Non-pigmented ciliary epithelial cell (primary cell): ENCODE measurements at places on chromosomes 13 and 19.

DNA sequence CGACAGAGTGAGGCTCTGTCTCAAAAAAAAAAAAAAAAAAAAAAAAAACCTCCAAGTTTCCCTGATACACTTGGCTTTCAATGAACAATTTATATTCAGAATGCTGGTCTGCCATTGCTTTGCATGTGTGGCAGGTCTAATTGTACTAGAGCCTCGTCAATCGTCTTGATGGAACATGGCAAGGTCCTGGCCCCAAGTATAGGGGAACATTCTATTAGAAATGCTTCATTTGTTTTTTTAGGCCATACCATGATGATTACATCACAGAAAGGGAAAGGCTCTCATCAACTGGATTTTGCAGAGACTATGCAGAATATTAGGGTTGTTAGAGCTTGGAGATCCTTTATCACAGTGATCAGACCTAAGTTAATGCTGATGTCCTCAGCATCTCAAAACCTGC, 28.0 kb downstream of the SPRY2 start:
- DNase-seq, result no peak

GRCh38 chr19:15218501-15218900, 13.7 kb downstream of the EPHX3 start:
- no peak for DNase-seq

- DNase-seq, result no peak
Measured at GRCh38 chr19:38386971-38387549, 774 bp downstream of the GGN start.

- DNase-seq, result no peak
Measured at GRCh38 chr13:30720172-30720869, 15.0 kb upstream of the ALOX5AP start.

- DNase-seq, result no peak
Measured at GRCh38 chr13:102761071-102761470, 12.5 kb downstream of the TEX30 start.

DNA sequence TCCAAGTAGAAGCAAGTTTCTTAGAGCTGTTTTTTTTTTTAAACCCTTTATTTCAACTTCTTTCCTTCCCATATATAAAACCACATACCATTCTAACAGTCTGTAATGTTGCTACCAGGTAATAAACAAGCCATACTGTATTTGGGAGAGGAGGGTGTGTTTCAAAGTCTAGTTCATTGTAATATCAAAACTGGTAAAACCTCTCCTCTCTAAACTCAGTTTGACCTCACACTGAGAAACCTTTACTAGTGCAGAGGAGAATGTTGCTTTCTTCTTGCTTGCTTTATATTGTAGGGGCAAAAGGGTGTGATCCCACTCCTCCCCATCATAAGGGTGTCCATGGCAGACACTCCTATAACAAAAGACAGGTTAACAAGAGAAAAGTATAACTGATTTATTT, 155.1 kb downstream of the GGACT start:
- no peak for DNase-seq

GRCh38 chr13:73231471-73231870, 172.7 kb downstream of the KLF5 start:
- no peak for DNase-seq

DNA sequence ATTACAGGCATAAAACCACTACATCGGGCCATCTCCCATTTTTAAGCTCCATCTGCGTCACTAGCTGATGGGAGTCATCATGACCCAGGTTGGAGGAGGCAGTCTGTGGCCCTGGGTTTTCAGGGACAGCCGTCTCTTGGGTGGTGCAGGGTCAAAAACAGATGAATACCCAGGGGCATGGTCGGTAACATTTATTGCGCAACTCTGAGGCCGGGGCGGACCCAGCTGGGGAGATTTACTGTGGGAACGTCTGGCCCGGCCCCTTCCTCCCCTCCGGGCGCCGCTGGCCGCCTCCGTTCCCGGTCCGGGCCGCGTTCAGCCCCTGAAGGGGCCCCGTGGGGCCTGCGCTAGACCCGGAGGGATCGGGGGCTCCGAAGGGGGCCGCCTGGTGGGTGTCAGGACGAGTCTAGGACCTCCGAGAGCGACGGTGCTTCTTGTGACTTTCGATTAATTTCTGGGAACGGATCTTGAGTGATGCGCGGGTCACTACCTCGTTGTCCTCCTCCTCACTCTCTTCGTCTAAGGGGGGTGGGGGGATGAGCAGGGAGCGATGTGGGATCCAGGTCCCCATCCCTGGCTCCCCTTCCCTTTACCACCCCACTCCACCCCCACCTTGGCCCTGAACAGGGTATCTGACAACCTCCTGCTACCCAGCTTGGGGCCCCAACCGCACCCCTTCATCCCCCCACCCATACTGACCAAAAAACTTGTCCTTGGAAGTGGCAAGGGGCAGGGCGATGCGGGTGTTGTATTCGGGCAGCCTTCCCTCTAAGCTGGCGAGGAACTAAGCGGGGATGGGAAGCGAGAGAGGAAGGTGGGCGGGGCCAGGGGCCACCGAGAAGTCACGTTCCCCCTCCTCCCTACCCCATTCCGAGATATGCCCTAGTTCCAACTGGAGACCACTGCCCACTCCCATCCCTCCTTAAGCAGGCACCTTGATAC, 1.6 kb upstream of the RGL3 start:
- DNase-seq, result no peak

DNA sequence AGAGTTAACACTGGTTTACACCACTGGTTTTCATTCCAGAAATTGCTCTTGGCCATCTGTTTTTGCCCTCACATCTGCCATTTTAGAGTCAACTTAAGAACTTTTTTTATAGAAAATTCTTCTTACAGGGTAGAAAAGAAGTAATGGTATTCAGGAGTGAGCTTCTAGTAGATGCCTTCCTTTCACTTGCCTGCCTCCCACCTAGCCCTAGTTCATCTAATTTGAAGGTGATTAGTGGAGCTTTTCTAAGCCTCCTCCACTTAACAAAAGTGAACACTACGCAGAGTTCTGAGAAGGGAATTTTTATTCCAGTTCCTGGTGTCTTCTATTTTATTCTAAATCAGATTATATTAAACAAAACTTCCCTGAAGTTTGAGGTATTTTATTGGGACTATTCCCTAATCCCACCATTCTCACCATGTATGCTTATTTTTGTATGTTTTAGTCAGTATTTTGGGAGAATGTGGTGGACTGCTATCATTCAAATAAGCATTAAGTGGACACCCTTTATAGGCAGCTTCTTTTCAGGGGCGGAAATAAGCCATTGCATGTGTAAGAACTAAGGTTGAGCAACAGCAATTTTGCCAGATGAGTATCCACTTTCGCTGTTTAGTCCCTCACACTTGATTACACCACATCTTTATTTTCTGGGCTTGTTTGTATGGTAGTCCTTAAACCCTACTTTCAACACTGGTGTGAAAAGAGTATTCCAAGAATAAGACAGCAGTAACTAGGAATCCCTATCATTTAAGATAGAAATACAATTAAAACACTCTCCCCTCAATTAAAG, 156.9 kb downstream of the ENOX1 start:
- no peak for DNase-seq

- DNase-seq, result no peak
Measured at GRCh38 chr19:8518536-8518935, 4.6 kb upstream of the ZNF414 start.

DNA sequence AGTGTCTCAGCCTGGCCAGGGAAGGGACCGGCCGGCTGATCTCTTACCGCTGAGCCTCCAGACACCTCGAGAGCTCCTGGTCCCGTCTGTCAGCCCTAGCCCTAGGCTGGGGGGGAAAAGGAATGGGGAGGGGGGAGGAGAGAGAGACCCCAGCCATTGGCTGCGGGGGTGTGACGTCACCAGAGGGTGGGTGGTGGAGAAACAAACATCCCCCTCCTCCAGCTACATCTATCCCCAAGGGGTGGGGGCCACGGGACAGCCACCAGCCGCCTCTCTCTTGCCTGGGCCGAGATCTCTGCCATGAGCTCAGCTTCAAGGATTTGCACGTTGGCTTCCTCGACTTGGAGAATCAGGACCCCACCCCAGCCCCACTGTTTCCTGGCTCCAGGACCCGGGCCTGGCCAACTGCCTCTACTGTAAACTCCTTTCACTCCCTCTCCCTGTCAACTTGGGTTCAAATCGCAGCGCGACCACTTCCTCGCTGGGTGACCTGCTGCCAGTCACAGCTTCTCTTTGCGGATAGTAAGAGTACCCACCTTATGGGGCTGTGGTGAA, at the start of gene PRX:
Gene PRX, minus strand, starts transcription at position 88 of the 555 bp plus-strand sequence. CDS start 5,446 bp downstream, outside the sequence.
- DNase-seq, result no peak

DNA sequence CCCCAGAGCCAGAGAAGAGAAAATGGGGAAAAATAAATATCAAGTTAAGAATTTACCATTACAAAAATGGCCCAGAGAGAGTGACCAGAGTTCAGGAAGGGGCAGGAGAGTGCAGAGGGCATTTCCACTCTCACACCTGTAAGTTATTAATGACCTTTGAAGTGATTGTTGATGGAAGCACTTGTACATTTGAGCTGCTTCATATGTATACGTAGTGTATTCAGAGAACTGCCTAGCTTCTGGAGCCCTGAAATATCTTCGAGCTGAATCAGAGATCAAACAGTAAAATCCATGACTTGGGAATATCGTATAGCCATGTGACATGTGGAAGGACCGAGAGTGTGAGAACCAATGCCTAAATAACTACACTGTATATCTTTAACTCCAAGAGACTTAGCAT, 49.2 kb upstream of the PCCA start:
- DNase-seq, result peak; percentile 6

DNA sequence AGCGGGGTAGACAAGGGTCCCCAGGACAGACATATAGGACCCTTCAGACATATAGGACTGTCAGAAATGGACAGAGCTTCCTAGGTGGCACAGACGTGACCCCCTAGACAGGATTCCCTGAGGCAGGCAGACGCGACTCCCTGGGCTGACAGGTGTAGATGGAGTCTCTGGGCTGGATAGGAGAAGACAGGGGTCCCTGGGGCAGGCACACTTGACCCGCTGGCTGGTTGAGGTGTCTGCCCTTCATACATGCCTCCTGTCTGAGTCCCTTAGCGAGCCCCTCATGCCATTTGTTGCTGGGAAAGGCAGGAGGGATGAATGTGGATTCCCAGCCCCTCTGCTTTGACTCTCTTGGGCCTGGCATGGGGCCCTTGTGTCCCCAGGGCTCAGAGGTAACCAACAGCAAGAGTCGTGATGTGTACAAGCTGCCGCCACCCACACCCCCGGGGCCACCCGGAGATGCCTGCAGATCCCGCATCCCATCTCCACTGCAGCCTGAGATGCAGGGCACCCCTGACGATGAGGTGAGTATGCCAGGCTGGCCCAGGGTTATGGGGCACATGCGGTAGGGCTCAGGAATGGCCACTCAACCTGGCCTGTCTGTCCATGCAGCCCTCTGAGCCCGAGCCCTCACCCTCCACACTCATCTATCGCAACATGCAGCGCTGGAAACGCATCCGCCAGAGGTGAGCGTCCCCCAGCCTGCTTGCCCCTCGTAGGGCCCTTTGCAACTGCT, 3.0 kb downstream of the HSPB6 start:
- no peak for DNase-seq

DNA sequence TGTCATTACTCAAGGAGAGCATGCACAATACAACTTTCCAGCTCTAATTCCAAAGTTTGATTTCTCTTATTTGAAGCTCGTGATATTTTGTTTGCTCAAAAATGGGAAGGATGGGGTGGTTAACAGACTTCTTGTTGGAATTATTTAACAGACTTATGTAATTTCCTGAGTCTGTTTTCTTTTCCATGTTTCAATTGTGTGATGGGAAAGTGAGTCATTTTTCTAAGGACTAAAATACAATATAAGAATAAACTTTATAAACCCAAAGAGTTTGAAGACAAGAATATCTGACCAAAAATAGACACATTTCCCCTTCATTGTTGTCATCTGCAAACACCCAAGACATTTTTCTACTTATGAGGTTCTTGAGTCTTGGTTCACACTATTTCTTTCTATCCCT, 211.8 kb upstream of the SLITRK5 start:
- DNase-seq, result no peak

DNA sequence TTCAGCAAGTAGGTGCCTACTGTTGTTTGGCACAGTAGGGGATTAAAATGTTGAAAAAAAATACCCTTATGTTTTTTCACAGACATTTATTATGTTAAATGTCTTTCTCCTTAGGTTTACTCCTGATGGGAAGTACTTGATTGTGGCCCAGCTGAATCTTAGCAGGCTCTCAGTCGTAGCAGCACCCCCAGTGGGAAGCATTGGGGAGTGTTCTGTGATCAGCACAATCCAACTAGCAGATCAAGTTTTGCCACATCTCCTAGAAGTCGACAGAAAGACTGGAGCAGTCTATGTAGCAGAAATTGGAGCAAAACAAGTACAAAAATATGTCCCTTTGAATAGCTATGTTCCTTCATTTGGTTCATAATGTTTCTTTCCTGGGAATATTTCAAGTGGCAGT, 9.3 kb downstream of the NHLRC3 start:
- DNase-seq, result no peak

DNA sequence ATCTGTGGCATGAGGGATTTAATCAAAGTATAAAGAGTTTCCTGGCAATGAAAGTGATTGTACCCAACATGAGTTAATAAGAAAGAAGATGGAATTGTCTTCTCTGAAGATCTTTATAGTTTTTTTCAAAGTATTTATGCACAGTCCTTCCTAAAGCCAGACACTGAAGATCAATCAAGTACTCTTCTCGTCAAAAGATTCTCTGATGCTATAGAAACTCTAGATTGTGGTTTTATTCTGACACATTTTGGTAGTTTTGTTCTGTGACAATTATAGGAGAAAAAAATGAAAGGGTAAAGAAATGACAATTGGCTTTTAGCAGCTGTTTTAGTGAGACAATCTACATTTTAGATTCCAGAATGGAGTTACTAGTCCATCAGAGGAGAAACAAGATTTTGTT, 10.4 kb upstream of the ENOX1 start:
- no peak for DNase-seq

DNA sequence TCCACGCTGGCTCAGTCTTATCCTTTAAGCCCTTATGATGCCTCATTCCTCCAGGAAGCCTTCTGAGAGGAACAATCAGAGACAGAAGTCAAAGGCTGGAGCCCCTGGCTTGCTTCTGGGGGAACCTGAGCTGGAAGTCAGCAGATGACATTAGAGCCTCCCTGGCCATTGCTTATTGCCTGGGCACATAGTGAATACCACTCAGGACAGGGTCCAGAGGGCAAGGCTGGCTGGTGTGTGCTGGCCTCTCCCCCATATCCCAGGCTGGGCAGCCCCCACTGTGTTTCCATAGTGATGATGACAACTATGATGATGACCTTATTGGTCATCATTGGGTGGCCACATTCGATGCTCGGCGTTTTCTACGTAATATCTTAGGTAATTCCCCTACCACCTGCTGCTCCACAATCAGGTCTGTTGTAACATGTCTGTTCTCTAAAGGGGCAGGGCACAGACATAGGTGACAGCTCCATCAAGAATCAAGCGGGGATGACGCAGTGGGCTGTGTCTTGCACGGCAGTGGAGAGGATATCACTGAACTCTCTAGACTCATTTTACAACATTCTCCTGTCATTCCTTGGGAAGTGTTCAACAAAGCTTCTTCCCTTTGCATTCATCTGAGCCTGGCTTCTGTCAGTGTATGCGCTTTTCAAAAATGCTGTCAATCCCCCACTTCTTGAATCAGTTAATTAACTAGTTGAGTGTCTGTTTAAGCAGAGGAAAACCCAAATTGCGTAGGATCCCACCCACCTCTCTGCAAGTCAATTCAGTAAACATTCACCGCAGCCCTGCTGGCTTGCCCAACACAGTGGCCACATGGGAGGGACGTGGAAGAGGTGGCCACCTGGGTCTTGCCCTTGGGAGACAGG, 89.4 kb upstream of the TSHZ3 start:
- DNase-seq, result no peak
